ENCODE measurements at places on chromosomes 11 and 22.
A peak's percentile ranks its signal among the peaks of the same experiment; 100 is the strongest.

DNA sequence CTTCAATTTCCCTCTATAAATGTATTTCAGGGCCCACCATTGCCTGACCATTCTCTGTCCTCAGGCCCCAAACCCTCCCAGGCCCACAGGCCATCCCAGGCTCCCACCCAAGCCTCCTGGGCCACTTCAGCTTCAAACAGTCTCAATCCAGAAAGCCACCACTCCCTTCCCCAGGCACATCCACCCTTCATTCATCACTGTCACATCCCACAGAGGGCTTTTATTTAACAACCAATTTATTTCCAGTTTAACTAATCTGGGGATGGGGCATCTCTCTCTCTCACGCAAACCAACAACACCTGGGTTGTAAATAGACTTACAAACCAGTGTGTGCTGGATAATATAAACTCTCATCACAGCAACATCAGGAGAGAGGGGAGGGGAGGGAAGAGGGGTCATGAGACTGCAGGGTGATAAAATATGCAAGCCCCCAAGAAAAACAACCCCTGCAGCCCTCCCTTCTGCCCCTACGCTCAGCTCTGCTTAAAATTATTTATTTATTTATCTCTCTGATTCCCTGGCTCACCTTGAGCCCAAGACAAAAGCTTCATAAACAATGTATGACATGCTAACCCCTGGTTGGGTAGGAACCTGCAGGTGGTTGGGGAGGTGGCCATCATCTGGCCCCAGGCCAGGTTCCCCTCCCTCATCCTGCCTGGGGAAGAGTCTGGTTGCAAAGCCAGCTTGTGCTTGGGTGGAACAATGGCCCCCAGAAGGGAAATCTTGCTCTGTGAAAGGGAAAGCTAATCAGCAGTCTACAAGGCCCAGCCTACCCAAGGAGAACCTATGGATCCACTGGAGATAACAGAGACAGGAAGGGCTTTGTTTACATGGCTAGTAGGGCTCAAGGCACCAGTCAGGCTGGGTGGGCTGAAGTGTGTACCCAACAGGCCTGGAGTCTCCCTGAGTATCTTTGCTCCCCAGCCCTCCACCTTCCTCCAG is 359.2 kb downstream of the BUD13 start:
- no peak overlapping the region for H3K27ac ChIP-seq
- H3K36me3 ChIP-seq = no peaks in the 10 kb centered on the region
- no peaks in the 10 kb centered on the region for H3K4me1 ChIP-seq
- no peaks in the 10 kb centered on the region for H3K27me3 ChIP-seq
- no peak overlapping the region for H3K4me3 ChIP-seq

- no peak overlapping the region for H3K4me3 ChIP-seq
- H3K27me3 ChIP-seq = peaks cover 60% of the 10 kb centered on the region
- no peak for DNase-seq
- H3K27ac ChIP-seq = no peak overlapping the region
Measured at GRCh38 chr22:47372111-47372581, 609.7 kb downstream of the TBC1D22A start.

DNA sequence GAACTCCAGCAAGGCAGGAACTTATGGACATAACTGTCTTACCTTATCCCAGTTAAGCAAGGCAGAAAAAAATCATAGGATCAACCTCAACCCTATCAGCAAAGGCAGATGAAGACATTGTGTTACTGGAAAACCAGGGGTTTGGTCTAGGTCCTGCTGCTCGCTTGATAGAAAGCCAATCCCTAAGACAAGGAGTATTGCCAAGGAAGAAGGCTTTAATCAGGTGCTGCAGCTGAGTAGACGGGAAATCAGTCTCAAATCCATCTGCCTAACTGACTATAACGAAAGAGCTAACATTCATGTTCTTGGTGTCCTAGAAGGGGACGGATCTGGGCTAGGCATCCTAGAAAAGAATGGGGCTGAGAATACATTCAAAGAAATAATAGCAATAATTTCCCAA is 1158.7 kb upstream of the CNTN5 start:
- H3K27ac ChIP-seq = no peak overlapping the region
- no peaks in the 10 kb centered on the region for H3K27me3 ChIP-seq
- DNase-seq = no peak
- no peak overlapping the region for H3K4me3 ChIP-seq
- H3K36me3 ChIP-seq = no peaks in the 10 kb centered on the region
- no peaks in the 10 kb centered on the region for H3K4me1 ChIP-seq

DNA sequence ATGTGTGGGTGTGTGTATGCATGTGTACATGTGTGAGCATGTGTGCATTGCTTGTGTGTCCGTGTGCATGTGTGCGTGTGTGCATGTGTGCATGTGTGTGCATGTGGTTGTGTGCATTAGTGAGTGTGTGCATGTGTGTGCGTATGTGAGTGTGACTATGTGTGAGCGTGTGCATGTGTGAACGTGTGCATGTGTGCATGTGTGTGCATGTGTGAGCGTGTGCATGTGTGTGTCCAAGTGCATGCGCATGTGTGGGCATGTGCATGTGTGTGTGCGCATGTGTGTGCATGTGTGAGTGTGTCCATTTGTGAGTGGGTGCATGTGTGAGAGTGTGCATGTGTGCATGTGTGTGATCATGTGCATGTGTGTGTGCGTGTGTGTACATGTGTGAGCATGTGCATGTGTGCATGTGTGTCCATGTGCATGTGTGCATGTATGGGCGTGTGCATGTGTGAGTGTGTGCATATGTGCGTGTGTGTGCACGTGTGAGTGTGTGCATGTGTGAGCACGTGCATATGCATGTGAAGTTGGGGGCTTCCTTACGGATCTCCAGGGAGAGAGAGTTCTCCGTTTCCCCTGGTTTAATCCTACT is 95.8 kb downstream of the ST3GAL4 start:
- no peaks in the 10 kb centered on the region for H3K36me3 ChIP-seq
- H3K27me3 ChIP-seq = no peaks in the 10 kb centered on the region
- H3K4me3 ChIP-seq = no peak overlapping the region
- no peak for DNase-seq

- H3K4me3 ChIP-seq = peak overlapping the region; percentile 13
- no peaks in the 10 kb centered on the region for H3K27me3 ChIP-seq
Measured at GRCh38 chr11:9568161-9568853, 5.2 kb upstream of the WEE1 start.

GRCh38 chr11:116062490-116063171 is 558.4 kb upstream of the CADM1 start:
- peaks cover 12% of the 10 kb centered on the region for H3K27me3 ChIP-seq
- H3K27ac ChIP-seq = no peak overlapping the region
- H3K4me3 ChIP-seq = no peak overlapping the region
- DNase-seq = no peak

GRCh38 chr11:93403930-93404329 is 73.4 kb downstream of the DEUP1 start:
- no peaks in the 10 kb centered on the region for H3K27me3 ChIP-seq
- DNase-seq = no peak
- no peak overlapping the region for H3K4me3 ChIP-seq
- no peak overlapping the region for H3K27ac ChIP-seq
- H3K4me1 ChIP-seq = no peaks in the 10 kb centered on the region

GRCh38 chr11:116180806-116181600 is 591.8 kb downstream of the BUD13 start:
- no peak overlapping the region for H3K27ac ChIP-seq
- no peak overlapping the region for H3K4me3 ChIP-seq
- H3K4me1 ChIP-seq = peaks cover 22% of the 10 kb centered on the region
- H3K36me3 ChIP-seq = no peaks in the 10 kb centered on the region
- no peaks in the 10 kb centered on the region for H3K27me3 ChIP-seq

DNA sequence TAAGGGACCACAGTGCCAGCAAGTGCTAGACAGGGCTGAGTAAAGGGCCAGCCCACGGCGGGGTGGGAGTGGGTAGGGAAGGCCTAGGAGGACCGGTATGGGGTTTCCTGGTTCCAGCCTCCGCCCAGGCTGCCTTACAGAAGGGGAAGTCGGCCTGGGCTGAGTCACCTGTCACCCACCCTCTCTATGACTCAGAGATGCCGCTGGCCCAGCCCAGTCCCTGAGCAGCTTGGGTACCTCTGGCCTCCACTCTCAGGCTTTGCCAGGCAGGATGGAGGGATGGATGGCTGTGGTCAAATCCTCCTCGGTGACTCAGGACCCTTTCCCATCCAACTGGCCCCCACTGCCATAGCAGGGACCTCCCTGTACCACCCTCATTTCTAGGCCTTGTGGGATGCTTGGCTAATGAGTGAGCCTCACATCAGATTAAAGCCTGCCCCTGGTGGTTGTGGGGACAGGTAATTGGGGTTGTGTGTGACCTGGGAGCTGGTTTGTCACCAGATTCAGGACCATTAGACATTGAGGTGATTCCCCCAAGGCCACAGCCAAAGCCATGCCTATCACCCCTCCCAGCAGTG is 13.9 kb downstream of the SLC35E4 start:
- peak; percentile 30 for DNase-seq
- H3K4me1 ChIP-seq = peaks cover 21% of the 10 kb centered on the region
- no peak overlapping the region for H3K4me3 ChIP-seq
- no peaks in the 10 kb centered on the region for H3K27me3 ChIP-seq

- peaks cover 9% of the 10 kb centered on the region for H3K36me3 ChIP-seq
- H3K27me3 ChIP-seq = no peaks in the 10 kb centered on the region
- no peak for DNase-seq
- H3K4me1 ChIP-seq = no peaks in the 10 kb centered on the region
- no peak overlapping the region for H3K4me3 ChIP-seq
Measured at GRCh38 chr11:11964774-11965150, 43.7 kb downstream of the DKK3 start.

- no peaks in the 10 kb centered on the region for H3K27me3 ChIP-seq
- H3K27ac ChIP-seq = peak overlapping the region; percentile 97
- H3K4me1 ChIP-seq = peaks cover 6% of the 10 kb centered on the region
- no peak for DNase-seq
- no peaks in the 10 kb centered on the region for H3K36me3 ChIP-seq
Measured at GRCh38 chr11:57597916-57598830, 688 bp downstream of the SERPING1 start.

DNA sequence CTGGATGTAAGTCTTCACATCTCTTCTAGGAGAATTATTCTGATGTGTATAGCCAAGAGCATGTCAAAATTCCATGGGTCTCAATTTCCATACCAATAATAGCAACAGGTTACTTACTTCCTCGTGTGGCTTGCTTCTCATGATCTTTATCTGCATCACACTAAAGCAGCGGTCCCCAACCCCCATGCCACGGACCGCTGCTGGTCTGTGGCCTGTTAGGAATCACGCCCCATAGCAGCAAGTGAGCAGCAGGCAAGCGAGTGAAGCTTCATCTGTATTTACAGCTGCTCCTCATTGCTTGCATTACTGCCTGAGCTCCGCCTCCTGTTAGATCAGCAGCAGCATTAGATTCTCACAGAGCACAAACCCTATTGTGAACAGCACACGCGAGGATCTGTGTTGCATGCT is 28.9 kb upstream of the SLC25A1 start:
- no peak overlapping the region for H3K4me3 ChIP-seq
- H3K4me1 ChIP-seq = no peaks in the 10 kb centered on the region
- DNase-seq = no peak
- H3K27me3 ChIP-seq = no peaks in the 10 kb centered on the region
- no peaks in the 10 kb centered on the region for H3K36me3 ChIP-seq
- no peak overlapping the region for H3K27ac ChIP-seq

- H3K27ac ChIP-seq = no peak overlapping the region
- no peaks in the 10 kb centered on the region for H3K27me3 ChIP-seq
- no peak for DNase-seq
- H3K36me3 ChIP-seq = no peaks in the 10 kb centered on the region
- no peak overlapping the region for H3K4me3 ChIP-seq
- H3K4me1 ChIP-seq = no peaks in the 10 kb centered on the region
Measured at GRCh38 chr11:117606790-117607189, 190.2 kb downstream of the DSCAML1 start.

DNA sequence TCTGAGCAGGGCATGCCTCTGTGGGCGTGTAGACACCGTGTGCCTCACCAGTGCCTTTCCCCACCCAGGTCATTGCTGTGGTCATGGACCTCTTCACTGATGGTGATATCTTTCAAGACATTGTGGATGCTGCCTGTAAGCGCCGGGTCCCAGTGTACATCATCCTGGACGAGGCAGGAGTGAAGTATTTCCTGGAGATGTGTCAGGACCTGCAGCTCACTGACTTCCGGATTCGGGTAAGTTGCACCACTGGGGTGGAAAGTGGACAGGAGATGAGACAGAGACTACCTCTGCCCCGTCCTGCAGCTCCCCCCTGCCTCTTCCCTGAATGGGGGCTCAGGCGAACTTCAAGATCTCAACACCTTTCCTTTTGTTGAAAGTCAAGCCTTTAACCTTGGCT is 24.3 kb downstream of the FAM83F start:
- DNase-seq = no peak
- no peaks in the 10 kb centered on the region for H3K27me3 ChIP-seq
- no peaks in the 10 kb centered on the region for H3K36me3 ChIP-seq
- peak overlapping the region; percentile 54 for H3K27ac ChIP-seq
- H3K4me3 ChIP-seq = no peak overlapping the region

- H3K27ac ChIP-seq = no peak overlapping the region
- DNase-seq = no peak
- H3K4me1 ChIP-seq = no peaks in the 10 kb centered on the region
- H3K27me3 ChIP-seq = no peaks in the 10 kb centered on the region
- H3K36me3 ChIP-seq = no peaks in the 10 kb centered on the region
Measured at GRCh38 chr11:2582351-2582945, 117.3 kb downstream of the KCNQ1OT1 start.

DNA sequence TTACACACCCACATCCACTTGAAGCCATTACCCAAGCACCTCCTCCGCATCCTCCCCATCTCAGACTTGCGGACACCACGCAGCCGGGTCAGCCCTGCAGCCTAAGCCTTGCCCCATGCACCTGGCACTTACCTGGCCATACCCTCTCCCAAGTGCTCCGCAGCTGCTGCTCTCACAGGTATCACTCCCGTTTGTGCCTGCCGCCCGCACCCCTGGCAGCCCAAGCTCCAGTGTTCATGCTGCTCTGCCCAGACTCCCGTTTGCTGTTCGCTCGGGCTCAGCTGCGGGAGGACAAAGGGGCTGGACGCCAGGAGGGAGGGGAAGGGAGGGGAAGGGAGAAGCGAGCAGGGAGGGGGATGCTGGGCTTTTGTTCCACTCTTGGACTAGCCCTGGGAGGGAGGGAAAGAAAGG is at the start of gene KLHL35:
Gene KLHL35 (minus strand): TSS at position 293 of the 411 bp plus-strand sequence. CDS start 2,574 bp downstream, outside the sequence.
- no peak for DNase-seq
- H3K27me3 ChIP-seq = peaks cover 9% of the 10 kb centered on the region
- peaks cover 18% of the 10 kb centered on the region for H3K4me1 ChIP-seq

DNA sequence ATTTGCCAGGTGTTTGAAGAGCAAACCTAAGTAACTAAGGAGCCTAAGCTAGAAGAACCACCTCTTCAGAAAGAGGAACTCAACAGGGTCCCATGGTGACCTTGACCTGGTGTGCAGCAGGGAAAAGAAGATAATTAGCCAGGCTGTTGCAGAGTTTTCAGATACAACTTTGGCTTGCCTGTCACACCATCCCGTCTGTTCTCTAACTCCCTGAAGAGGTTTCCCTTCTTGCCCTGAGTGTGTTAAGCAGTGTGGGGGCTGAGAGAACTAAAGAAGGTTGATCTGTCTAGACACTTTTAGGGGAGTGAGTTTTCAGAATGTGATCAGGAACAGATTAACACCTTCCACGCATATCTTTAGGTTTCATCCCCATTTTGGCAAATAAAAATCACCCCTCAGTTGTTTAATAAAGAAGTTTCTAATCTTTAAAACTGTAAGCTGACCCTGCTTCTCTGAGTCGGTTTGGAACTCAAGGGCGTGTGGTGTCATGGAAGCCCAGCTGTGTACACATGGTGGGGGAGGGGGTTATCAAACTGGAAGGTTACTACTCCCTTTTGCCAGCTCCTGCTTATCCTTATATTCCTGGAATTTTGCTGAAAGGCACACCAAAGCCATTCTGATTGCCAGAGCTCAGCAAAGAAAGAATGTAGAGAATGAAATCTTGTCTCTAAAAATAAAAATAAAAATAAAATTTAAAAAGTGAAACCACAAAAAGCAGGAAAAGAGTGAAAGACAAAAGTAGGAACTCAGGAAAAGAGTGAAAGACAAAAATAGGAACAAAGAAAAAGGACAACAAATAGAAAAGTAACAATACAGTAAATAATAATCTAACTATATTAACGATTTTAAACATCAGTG is 70.2 kb downstream of the DBX1 start:
- no peaks in the 10 kb centered on the region for H3K4me1 ChIP-seq
- no peak for DNase-seq
- peaks cover 88% of the 10 kb centered on the region for H3K36me3 ChIP-seq
